ENCODE measurements at places on chromosomes 5 and 9.

DNA sequence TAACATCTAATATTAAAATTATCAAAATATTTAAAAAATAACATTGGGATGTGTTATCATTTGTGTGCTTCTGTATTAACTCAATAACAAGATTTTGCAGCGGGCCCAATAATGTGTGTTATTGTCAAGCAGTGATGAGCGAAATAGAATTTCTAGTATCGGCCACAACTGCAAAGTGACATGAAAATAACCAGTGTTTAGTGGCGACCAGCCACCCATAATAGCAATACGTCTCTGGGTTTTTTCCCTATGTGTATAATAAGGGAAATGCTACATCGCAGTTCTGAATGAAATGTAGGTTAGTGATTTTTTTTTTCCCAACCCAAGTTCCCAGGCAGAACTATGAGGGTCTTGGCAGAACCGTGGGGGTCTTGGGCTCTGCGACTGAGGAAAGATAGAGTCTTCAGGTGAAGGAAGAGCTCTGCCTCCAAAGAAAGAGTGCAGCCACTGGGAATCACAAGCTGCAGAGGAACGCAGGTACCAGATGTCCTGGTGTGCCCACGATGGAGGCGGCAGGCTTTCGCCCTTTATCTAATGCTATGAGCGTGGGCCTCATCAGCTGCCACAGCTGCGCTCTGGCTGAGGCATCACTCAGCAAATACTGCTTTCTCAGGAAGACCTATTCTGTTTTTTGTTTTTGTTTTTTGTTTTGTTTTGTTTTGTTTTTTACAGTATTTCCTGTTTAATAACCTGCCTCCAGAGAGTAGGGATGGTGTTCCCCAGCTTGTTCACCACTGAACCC lies 235.0 kb downstream of the ROR2 start:
- DNase-seq, result no peak

- no peak for DNase-seq
Measured at GRCh38 chr9:133632806-133633680, 3.1 kb upstream of the DBH start.

DNA sequence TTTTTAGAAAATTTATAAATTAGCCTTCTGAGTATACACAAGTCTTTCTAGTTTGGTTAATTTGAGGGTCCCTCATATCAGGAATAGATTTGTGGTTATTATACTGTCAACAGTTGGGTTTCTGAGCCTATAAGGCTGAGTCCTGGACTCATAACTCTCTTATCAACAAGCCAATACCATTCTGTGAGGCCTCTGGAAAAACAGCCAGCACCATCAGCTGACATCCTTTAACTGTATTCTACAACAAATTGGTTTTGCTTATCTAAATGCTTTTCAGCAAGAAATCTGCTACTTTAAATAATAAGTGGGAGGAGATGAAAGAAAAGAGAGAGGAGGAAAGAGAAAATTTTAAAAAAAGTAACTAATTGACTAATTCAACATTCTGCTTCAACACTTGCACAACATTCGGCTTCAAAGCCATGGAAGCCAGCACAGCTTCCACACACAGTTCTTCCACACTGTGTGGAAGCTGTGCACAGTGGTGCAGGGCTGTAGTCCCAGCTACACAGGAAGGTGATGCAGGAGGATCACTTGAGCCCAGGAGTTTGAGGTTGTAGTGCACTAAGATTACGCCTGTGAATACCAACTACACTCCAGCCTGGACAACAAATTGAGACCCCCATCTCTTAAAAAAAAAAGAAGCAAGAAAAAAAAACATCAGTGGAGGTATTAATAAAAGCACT lies 84.5 kb downstream of the UBAP2 start:
- DNase-seq, result no peak

GRCh38 chr5:64074533-64074932 lies 91.1 kb upstream of the RNF180 start:
- DNase-seq, result peak; percentile 8

- no peak for DNase-seq
Measured at GRCh38 chr5:177444106-177445051, 2.2 kb upstream of the PRR7 start.

- DNase-seq, result no peak
Measured at GRCh38 chr5:146644831-146645230, 128.8 kb upstream of the GPR151 start.

GRCh38 chr5:40406741-40407211 lies 272.9 kb upstream of the PTGER4 start:
- no peak for DNase-seq

GRCh38 chr5:73437101-73437776 lies 11.3 kb downstream of the FOXD1 start:
- DNase-seq, result peak; percentile 15

DNA sequence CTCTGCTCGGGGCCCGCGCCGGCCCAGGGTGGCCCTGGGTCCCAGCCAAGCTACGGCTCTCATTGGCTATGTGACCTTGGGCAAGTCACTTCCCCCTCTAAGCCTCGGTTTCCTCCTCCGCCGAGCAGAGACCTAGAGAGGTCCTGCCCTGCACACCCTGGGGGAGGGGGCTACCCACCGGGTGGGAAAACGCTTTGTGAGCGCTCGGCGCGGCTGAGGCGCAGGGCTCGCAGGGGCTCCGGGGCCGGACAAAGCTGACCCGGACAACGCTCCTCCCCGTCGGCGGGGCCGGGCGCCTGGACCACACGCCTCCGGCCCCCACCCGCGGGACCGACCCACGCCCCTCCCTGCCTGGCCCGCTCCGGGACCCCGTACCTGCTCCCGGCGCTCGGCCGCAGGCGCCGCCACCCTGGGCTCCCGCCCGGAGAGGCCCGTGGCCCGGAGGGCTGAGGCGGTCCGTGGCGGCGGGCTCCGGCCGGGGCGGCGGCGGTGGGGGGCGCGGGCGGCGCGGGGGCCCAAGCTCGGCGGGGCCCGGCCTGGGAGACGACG lies 85.7 kb upstream of the MELK start:
- DNase-seq, result no peak

- DNase-seq, result no peak
Measured at GRCh38 chr9:89542401-89543021, 44.6 kb upstream of the SEMA4D start.

DNA sequence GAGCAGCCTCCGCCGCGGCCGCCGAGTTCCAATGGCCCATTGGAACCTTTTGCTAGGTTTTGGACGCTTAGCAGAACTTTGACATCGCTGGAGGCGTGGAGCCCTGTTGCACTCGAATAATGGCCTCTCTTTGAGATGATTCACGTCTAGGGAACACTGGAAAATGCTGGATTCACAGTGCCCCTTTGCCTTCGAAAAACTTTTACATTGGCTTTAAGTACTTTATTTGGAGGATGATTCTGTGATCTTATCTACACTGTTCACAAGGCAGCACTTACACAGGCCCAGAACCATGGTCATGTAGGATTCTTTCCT lies 536 bp upstream of the PPIC start:
- DNase-seq, result no peak

DNA sequence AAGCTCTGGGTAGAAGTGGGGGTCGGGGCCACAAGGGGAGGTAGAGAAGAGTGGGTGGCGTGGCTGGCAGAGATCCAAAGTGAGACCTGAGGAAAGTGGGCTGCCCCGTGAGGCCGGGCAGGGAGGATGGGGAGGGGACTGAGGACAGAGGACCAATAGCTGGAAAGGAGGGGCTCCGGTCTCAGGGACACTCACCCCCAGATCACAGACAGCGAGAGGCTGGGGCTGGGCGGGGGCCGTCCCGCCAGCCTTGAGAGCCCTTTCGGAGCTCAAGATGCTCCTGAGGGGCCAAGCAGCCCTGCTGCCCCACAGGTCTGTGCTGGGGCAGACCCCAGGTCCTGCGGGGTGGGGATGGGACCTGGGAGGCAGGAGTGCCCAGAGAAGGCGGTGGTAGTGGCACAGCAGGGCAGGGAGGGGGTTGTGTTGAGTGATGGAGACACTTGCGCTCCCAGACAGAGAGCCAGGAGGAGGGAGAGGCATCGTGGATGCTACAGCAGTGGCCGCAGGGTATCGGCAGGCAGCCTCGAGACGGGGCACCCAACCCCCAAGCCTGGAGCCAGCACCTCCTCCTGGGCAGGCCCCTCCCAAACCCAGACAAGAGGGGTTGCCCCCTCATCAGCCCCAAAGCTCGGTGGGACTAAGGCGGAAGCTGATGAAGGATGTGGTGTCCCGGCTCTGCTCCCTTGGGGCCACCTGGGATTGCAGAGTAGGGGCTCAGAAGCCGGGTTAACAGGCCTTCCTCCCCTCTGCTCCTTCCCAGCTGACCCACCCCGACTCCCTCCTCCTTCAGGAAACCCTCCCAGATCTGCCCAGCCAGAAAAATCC lies 3.4 kb downstream of the SARDH start:
- DNase-seq, result no peak

DNA sequence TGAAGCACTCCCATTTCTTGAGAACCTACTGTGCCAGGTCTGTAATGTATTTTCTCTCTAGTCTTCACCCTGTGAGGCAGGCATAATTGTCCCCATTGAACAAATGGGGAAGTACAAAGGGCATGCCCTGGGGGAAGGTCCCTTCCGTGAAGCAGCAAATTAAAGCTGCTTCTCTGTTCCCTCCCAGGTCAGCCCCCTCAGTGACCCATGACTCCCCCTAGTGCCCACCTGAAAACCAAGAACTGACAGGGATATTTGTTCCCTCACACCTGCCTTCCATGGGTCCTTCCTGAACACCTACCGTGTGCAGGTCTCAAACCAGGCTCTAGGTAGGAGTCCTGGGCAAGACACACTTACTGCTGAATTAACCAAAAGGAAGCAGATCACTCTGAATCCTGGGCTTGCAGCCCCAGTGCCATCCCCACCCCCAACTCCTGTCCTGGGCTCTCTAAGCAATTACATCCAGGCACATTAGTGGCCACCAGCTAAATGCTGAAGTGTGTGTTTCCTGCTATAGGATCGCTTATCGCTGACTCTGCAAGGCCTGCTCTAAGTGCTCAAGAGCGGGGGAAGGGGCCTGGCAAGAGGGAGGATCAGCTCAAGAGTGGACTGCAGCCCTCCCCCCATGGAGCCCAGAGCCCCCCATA lies 254.8 kb downstream of the CDK5RAP2 start:
- no peak for DNase-seq

DNA sequence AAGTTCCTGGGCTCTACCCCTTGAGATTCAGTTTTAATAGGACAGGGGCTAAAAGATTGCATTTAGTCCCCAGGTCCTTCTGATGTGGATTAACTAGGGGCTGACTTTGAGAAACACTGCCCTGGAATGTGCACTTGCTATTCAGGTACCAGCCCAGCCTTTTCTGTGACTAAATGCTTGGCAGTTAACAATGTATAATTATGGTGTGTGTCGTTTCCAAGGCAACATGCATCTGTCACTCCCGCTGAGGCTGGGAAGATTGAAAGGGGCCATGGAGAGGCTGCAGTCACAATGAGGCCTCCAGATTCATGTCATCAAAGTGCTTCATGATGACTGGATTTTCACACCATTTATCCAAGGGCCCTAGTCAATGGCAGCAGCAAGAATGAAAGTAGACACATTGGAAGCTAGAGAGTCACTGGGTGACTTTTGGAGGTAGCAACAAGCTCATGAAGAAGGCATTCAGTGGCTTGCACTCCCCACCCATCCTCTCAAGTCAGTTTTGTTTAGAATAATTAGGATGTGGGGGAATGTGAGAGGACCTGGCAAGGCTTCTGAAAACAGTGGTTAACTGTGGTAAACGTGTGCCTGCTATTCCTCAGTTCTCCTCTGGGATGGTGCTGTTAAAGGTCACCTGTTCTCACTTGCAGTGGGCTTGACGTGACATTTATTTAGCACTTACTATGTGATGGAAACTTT lies 28.3 kb downstream of the RAI14 start:
- no peak for DNase-seq

- peak; percentile 86 for DNase-seq
Measured at GRCh38 chr9:72315089-72315509, 49.9 kb downstream of the ZFAND5 start.

DNA sequence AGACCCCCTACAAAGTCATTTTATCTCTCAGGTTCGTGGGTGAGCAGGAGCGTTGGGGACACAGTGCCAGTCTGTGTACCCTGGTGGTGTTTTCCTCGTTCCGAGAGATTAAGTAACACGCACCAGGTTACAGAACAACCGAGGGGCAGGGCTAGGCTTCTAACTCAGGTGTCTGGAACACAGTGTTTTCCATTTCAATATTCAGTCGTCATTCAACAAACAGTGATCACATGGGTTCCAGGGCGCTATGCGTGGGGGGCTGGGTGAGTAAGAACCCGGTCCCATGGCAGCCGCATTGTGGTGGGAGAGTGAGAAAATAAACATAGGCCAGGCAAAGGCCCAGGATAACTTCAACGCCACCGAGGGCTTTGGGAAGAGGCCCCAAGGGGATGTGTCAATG lies 55.9 kb upstream of the RNU6ATAC start:
- DNase-seq, result no peak

- DNase-seq, result no peak
Measured at GRCh38 chr5:112203229-112203628, 215.8 kb downstream of the EPB41L4A start.

GRCh38 chr9:109467936-109468335 lies 30.2 kb downstream of the PTPN3 start:
- DNase-seq, result no peak

DNA sequence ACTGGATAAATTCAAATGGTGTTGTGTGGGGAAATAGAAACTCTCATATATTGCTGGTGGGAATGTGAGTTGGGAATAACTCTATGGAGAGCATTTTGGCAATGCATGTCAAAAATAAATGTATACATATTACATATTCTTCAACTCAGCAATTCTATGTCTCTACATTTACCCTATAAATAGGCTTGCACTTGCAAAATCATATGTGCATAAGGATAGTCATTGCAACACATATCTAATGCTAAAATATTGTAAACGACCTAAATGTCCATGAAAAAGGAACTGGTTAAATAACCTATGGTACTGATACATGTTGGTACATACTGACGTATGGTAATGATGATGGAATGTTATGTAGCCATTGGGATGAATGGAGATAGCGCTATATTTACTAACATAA lies 94.5 kb upstream of the CHD1 start:
- DNase-seq, result no peak

GRCh38 chr5:39130716-39131115 lies 56.5 kb upstream of the RICTOR start:
- no peak for DNase-seq

- DNase-seq, result peak; percentile 71
Measured at GRCh38 chr5:126003309-126003708, 419.9 kb upstream of the GRAMD2B start.

DNA sequence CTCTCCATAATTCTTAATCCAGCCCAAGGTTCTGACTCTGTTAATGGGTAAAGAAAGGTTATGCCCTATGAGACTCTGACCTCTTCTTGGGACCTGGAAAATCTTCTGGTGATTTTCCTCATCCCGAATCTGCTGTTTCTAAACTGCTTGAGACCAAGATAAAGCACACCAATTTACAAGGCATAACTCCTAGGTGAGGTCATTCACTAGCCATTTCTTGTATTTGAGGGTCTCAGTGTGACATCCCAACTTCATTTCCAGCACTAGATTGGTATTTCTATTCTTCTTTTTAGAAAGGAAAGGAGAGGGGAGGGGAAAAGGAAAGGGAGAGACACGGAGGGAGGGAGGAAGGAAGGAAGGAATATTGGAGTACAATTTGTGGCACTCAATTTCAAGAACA lies 51.6 kb downstream of the SLC1A1 start:
- DNase-seq, result no peak

GRCh38 chr5:143147383-143147782 lies 256.1 kb downstream of the NR3C1 start:
- peak; percentile 45 for DNase-seq

- DNase-seq, result no peak
Measured at GRCh38 chr9:130518943-130519799, 60.2 kb upstream of the FUBP3 start.

GRCh38 chr5:176157656-176158055 lies 80.6 kb upstream of the SIMC1 start:
- no peak for DNase-seq

GRCh38 chr5:42487077-42487476 lies 63.8 kb downstream of the GHR start:
- DNase-seq, result no peak
